Breast epithelium (tissue), 4 donors: ENCODE measurements at places on chromosomes 6 and 20.

DNA sequence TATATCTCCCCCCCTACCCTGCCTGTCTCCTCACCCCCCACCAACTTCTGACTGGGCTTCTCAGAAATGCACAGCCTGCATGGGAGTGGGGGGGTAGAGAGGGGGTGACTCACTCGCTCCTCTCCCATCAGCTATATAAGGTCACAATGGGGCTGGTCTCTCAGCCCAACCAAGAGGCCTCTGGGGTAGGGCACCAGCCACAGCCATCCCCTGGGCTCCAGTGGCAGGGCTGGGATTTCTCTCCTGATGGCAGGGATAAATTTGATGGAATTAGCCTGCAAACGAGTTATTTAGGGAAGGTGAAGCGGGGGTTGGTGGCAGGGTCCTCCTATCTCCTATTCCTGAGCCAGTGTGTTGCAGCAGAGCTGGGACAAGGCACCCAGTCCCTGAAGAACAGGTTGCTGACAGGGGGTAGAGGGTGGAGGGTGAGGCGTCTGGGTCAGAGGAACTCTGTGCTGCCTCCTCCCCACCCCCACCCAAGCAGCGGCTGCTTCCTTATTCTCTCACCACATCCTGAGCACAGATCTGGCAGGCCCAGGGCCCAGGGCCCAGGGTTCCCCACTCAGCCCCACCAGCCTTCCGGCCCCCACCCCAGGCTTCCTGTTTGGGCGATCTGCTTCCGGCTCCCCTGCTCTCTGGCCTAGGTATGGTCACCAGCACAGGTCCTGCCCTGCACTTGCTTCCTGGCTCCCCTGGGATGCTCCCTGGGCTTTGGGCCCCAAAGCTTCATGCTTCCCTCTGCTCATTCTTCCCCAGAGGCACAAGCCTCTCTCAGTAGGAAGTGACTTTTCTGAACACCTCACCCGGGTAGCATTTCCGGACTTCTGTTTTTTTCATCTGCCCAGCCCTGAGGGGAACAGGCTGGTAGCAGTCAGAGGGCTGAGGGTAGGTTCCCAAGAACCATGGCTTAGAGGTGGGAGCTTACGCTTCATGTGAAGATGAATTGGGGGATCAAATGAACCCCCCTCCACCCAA, 4.0 kb downstream of the PPP1R18 start:
- DNase-seq: peak; percentile 79

- no peak for DNase-seq
Observed at GRCh38 chr6:2708456-2708855, 42.3 kb downstream of the MYLK4 start.

GRCh38 chr6:7417684-7418083, 28.1 kb downstream of the RIOK1 start:
- no peak for DNase-seq

DNA sequence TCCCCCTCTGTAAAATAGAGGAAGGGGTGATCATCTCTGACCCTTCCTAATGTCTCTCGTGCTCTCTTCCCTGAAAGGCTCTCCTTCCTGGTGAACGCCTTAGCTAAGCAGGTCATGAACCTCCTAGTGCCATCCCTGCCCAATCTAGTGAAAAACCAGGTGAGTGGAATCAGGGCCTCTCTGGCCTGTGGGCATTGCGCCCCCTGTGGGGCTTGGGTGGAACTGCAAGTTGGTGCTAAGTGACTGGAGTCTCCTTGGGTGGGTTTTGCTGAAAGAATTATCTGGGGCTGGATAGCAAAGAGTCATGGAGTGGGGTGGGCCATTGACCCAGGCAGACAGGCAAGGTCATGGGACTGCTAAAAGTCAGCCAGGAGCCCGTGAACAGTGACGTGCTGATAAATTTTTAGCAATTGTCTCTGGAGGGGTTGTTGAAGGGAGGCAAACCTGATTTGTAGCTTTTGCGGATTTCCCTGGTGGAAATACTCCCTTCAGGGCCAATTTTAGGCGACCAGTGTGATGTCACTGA, 8.9 kb downstream of the BPIFB1 start:
- DNase-seq: no peak

DNA sequence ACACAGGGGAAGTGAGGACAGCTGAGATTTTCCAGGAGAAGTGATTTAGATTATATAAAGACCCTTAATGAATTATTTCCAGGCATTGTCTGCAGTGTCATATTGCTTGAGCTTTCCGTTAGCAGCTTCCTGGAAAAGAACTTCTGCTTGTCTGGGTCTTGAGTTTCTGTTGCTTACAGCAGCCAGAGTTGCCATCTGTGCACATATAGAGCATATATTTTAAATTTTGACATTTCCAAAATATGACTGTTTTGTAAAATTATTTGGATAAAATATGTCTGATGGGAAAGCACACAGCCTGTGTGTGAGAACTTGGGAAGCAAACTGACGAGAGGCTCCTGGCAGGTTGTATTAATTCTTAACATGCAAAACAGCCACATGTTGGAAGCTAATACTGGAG, 21.0 kb upstream of the NKX2-2 start:
- DNase-seq: no peak

- DNase-seq: no peak
Observed at GRCh38 chr6:38481851-38482250, 157.9 kb downstream of the BTBD9 start.

GRCh38 chr20:52078289-52078688, 113.3 kb downstream of the ZFP64 start:
- DNase-seq: no peak

DNA sequence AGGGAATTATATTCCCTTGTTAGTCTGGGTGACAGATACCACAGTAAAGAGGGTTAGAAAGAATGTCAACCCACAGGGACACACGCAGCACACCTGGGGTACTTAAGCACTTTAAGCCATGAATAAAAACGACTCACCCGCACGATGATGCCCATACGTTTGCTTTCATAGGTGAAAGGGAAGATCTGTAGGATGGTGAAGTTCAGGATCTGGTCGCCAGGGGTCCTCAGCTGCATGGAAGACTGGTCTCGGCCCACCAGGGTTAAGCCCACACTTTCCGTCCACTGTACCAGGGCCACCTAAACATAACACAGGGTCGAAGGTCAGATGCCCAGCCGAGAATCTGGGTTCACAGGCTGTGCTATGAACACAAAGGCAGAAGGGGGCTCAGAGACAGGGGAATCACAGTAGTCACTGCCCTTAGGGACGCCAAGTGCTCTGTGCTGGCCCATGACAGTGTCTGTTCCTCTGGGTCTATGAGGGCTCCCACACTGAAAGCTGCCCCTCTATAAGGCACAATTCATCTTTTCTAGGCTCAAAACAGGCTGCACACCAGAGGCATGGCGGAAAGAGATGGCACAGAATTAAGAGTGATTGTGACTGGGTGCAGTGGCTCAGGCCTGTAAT, 96.8 kb upstream of the NFATC2 start:
- DNase-seq: peak; percentile 62

DNA sequence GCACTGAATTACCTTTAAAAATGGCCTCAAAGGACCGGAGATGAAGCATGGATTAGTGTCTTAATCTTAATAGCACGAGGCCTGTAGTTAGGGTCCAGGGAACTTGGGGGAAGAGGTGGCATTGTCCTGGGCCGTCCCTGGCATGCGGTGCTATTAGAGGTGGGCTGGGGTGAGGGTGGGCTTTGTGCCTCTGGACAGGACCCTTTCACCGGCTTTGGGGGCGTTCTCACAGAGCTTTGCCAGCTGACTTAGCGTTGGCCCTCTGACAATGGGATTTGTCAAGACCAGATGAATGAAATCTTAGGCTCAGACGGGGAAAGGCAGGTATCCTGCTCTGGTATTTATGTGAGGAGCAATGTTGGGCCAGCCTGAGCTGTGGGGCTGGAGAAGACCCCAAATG, 59.6 kb downstream of the ERMARD start:
- no peak for DNase-seq

DNA sequence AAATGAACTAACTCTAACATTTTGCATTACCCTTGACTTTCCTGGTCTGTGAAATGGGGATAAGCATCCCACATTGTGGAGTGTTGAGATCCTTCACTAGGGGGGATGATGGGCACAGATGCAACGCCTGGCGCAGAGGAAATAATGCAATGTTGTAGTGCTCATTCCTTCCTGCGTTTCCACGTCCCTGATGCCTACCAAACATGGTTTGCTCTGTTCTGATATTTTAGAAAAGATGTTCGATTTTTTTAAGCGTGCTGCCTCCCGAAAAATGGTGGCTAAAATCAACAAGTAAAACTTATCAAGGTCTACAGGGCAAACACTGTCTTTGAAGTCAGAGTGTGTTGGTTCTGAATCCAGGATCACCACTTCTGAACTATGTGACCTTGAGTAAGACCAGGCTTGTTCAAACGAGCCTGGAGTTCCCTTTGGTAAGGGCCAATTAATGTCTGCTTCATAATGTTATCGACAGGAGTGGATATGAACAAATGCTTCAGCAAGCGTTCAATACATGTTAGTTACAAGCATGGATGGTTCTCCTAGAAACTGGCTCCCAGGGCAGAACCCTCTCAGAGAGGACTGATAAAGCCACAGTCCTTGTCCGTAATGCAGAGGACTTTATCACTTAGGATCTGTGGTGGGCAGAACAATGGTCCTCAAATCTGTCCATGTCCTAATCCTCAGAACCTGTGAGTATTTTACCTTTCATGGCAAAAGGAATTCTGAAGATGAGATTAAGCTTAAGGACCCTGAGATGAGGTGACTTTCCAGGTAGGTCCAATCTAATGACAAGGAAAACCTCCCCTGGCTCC, 44.7 kb downstream of the SLC22A23 start:
- no peak for DNase-seq
